ENCODE measurements at places on chromosomes 1 and 21.

GRCh38 chr1:168863772-168864171, 134.8 kb upstream of the DPT start:
- no peak for DNase-seq

DNA sequence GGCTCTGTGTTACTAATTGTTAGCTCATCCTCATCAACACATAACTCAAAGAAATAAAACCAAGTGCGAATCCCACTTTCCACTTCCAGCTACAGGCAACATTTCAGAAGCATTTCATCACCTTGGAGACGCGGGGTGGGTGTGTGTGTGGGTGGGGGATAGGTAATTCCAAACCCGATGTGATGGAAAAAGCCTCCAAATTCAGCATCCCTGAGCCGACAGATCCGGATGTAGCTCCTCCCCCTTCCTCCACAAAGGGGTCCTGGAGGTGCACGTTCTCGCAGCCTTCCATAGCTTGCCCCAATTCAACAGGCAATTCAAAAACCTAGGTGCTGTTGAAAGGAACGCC, 486 bp downstream of the HSPA13 start:
- DNase-seq: no peak

- no peak for DNase-seq
These were observed 34.0 kb downstream of the MACF1 start for GRCh38 chr1:39238476-39238875.

DNA sequence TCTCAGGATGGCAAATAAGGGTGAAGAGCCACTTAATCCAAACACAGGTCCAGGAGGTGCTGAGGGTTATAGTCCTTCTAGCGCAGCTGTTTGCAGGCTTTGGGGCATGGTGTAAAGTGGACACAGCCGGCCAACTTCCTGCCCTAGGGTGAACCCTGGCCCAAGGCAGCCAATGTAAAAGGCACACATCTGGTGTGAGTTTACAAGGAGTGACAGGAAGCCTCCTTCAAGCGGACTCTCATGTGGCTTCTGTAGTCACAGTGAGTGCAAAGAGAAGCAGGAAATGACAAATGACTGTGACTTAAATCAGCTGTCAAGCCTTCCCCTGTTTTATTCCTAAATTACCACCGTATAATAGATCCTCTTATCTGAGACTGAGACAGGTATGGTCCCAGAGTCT, 213.0 kb downstream of the CRB1 start:
- DNase-seq: peak; percentile 20

DNA sequence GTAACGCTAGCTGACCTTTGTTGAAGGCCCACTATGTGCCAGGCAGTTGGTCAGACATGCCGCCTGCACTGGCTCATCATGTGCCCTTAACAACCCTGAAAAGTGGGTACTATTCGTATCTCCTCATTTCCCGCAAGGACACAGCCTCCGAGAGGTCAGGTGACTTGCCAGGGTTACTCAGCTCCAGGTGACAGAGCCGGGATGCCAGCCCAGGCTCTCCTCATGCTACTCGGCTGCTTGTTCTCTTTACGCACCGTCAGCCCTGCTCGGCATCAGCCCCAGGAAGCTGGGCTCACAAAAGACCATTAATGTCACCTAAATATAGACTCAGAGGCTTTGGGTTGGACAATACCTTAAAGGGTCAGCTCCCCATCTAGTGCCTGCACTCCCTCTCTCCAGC, 29.0 kb downstream of the GRHL3 start:
- DNase-seq: no peak

DNA sequence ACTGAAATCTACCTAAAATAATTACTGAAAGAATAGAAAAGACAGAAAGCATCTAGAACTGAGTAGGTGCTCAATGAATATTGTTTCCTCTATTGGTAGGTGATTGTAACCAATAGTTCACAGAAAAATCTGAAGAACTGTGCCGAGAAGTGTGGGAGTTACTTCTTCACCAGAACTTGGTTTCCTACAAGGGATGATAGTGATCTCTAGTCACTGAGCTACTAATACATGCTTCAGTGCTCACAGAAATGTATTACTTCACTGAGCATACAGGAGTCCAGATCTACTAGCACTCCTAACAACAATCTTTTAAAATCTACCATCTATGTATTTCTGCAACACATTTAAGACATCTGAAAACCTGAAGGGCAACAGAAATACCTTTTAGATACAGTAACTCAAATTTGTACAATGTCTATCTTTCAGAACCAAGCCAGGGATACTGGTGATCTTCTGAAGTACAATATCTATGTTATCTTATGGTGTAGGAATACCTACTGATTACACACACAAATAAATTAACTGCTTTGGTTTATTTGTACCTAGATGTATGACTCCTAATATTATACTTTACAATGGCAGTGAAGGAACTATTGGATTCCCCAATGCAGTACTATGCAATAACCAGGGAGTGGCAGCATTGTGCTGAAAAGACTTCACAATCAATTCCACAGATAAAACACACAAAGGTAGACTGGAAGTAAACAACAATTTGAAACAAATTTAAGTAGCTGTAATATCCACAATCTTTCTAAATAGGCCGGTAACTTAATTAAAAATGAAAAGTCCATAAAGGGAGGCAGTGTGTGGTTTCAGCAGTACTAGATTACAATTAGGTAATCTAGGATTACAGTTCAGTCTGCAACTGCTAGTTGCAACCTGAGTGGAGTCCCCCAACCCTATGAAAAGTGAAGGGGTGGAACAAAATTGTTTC, 243.0 kb downstream of the SLC45A1 start:
- DNase-seq: peak; percentile 63

DNA sequence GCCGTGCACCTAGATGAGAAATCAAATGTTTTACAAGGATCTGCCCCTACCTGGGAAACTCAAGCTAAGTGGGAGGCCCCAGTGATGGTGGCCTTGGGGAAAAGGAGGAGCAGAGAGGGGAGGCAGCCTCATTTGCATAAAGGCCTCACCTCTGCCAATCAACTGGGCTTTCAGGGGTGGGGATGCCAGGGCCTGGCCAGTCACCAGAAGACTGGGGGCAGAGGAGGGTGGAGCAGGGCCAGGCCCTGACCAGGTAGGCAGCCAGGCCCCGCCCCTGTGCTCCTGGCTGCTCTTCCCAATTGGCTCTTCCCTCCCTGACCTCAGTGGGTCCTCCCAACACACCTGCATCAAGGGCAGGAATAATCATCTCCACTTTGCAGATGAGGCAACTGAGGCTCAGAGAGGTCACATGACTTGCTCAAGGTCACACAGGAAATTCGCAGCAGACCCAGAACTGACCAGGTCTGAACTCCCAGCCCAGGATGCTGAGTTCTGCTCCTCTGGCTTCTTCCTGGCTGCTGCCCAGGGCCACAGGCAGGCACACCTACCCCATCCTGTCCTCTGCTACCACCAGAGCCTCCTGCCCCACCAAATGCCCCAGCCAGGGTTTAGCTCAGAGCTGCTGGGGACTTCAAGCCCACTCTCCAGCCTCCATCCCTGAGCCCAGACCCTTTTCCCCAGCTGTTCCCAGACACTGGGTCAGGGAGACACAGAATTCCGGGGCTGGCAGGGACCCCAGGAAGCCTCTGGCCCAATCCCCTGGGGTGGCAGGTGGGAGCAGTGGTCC, 677.9 kb downstream of the MATN1 start:
- DNase-seq: no peak

DNA sequence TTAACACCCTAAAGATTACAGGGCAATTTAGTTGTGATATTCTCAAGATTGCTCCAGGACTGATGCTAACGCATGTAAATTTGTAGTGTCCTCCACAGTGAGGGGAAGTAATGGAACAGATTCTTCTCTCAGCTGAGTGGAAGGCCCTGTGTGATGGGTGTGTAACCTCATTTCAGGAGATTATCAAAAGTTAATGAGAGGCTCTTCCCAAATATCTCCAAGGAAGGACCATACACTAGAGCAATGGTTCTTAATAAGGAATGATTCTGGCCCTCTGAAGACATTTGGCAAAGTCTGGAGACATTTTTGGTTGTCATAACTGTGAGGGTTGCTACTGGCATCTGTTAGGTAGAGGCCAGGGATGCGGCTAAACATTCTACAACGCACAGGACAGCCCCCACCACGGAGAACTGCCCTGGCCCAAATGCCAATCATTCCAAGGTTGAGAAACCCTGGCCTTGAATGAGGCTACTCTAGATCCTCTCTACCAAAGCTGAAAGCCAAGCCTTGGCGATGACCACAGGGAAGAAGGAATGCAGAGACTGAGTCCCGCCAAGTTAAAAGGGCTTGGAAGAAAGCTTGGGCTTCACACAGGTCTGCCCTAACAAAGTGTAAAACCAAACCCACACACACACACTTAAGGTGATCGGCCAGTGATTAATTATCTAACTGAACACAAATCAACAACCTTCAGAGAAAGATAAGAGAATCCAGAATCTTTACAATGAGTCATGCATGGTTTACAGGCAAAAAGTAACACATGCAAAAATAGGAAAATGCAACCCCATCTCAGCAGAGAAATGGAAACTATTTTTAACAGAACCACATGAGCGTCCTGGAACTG, 135.8 kb downstream of the SYF2 start:
- DNase-seq: no peak

GRCh38 chr1:162922201-162922600, 61.2 kb upstream of the CCDC190 start:
- DNase-seq: peak; percentile 0

GRCh38 chr1:25640646-25641328, 24.2 kb downstream of the MAN1C1 start:
- no peak for DNase-seq

DNA sequence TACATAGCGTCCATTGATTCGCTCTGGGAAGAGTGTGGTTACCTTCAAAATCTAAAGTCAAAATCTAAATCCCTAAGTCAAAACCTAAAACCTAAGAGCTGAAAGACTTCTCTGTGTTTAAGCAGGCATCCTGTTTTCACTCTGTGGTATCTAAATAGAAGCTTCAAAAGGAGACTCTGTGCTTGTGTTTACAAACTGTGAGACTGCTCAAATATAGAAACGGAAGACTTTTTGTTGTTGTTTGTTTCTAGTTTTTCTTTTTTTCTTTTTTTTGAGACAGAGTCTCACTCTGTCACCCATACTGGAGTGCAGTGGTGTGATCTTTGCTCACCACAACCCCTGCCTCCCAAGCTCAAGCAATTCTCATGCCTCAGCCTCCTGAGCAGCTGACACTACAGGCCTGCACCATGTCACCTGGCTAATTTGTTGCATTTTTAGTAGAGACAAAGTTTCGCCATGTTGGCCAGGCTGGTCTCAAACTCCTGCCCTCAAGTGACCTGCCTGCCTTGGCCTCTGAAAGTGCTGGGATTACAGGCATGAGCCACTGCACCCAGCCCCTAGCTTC, 425.9 kb downstream of the SMYD3 start:
- no peak for DNase-seq

DNA sequence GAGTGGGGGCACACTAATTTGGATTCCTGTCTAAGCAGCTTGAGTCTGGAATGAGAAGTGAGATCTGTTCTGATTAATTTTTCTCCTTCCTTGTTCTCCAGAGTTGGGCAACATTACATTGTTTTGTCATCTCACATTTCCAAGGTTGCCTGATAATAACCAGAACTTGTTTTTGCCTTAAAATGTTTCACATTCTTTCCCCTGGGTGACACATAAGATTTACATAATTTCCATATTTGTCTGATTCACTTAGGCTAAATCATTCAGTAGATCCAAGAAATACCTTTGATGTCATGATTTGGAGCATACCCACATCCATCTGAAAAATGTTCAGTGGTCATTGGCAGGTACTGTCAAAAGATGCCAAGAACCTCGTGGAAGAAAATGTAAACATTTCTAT, 60.3 kb downstream of the XCL2 start:
- no peak for DNase-seq

DNA sequence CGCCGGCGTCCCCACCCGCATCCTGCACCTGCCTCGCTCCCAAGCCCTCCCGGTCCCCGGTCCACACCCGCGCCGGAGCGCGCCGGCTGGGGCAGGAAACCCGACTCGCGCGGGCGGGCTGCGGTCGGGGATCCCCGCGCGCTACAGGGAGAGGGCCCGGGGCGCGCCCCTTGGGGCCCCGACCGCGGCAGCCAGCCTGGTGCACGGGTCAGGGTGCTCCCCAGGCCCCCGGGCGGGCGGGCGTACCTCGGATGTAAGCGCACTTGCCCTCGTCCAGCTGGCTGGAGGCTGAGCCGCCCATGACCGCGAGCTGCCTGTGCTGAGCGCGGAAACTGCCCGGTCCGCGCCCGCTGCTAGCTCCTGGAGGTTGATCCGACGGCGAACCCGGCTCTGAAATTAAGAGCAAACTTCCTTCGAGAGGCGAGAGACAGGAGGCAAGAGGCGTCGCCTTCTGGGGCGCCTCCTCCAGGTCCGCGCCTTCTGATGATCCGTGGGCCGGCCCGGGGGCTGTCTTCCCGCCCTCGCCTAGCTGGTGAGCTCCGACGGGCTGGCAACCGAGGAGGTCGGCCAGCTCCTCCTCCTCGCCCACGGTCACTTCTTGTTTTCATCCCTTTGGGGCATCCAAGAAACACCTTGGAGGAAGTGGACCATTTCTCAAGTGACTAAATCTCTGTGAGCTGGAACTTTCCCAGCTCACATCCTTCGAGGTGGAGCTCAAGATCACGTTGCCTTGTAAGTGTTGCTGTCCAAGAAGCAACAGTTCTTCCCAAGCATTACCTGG, at the start of gene NIBAN1:
Gene NIBAN1, minus strand, starts transcription at position 453 of the 781 bp plus-strand sequence. Its CDS starts 152 bp downstream, at position 301.
- DNase-seq: peak; percentile 73

DNA sequence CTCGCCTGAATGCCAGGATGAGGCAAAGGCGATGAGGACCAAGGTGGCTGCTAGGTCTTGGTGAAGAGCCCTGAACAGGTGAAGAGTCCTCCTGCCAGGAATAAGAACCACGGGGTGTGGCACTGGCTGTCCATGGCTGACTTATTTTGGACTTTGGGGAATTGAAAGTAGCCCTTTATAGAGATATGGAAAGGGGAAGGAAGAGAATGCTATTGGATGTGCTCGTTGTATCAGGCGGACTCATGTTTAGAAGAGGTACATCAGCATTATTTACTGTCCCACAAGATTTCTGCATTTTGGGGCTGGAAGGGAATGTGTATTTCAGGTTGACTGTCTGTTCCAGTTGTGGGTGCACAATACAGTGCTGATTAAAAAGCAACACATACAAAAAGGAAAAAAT, 465.8 kb downstream of the DSCAM start:
- no peak for DNase-seq

GRCh38 chr1:147833231-147833860, 69.2 kb upstream of the GJA8 start:
- DNase-seq: no peak

GRCh38 chr1:183769956-183770815, 34.7 kb upstream of the RGL1 start:
- no peak for DNase-seq

DNA sequence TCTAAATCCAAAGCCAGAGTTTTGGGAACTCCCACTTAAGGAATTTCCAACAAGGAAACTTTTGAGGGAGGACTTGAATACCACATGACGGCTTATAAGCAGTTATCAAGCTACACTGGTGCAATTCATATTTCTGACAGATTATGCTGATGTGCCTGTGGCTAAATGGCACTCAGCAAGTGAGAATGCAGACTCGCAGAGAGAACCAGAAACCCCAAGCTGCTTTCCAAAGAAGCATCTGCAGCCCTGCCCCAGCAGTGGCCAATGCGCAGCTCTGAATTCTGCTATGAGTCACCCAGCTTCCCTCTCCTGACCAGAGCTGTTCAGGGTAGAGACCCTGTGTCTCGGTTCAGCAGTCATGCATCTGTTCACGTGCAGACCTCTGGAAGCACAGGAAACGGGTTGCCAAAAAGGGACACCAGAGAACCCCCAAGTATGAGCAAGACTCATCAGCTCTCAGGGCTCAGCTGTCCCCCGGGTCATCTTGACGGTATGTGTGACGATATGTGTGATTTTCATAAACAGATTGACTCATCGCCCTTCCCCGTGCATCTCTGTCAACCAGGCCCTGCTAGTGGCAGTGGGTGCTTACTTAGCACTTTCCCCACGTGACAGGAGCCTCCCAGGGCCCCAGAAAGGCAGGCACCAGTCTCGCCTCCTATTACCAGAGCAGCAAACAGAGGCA, 76.3 kb downstream of the ITPKB start:
- peak; percentile 87 for DNase-seq

GRCh38 chr21:23607782-23608431, 1999.4 kb downstream of the MRPL39 start:
- no peak for DNase-seq

All from CD4-positive, alpha-beta T cell treated with Interleukin-12 subunit alpha and Interleukin-12 subunit beta, for 1 hour (primary cell).